ENCODE measurements at places on chromosomes 7 and 10.

GRCh38 chr7:77504951-77505350 is 32.1 kb upstream of the PTPN12 start:
- no peak for DNase-seq

- DNase-seq = peak; percentile 2
Measured at GRCh38 chr10:93703066-93703465, 674 bp upstream of the FRA10AC1 start.

- no peak for DNase-seq
Measured at GRCh38 chr7:87155788-87156187, 3.5 kb downstream of the DMTF1 start.

DNA sequence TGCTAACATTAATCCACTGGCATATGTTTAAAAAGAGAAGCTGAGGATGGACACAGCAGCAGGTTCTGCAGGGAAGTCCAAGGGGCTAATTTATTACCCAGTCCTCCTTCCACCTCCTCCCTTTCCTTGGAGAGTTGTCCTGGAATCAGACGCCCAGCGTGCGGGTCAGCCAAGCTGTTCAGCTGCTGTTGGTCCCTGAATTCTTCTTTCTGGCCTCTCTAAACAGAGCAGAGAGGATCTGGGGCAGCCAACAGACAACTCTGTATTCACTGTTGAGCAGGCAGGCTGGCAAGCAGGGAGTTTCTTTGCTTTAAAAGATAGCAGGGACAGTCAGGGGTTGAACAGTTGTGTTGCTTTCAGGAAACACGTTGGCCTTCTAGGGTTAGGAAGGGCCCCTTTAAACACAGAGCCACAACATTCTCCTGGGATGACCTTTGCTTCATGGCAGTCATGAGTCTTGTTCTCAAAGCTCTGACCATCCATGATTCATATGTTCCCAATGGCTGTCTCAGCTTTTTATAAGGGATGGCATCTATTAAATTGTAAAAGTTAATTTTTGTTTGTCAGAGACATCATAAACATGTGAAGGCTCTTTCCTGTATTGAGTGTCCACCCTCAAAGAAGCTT is 217.0 kb downstream of the CREB5 start:
- peak; percentile 44 for DNase-seq

DNA sequence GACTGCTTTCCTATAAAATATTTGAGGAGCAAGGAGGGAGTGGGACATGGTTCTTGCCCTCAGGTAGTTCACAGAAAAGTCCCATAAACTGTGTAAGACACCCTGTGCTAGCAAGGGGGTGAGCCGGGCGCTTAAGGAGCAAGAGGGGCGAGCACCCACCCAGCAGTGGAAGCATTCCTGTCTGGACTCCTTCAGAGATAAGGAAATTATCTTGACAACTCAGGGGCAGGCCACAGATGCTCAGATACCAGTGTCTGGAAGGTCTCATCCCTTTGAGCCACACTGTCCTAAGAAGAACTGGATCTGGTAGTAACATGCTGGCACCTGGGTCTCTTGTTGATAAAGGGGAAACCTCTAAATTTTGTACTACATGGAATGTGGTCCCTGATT is 54.1 kb downstream of the DAGLB start:
- no peak for DNase-seq
